ENCODE measurements at places on chromosomes 5 and 9.

DNA sequence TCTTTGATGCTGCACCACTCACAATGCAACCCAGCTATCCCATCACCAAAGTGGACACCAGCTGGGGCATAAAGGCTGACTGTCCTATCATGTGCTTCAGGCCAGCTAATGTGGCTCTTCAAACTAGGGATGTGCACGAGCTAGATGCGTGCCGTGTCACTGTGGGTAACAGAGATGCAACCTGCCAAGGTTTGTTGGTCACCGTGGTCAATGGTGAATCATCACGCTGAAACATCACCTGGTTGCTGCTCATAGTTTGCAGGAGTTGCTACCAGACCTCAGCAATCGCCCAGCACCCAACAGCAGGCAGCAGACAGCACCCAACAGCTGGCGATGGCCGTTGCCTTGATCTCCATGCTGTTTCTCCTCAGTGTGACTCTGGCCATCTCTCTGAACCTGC, 2.1 kb upstream of the PCDHGA1 start:
- no peak for DNase-seq

DNA sequence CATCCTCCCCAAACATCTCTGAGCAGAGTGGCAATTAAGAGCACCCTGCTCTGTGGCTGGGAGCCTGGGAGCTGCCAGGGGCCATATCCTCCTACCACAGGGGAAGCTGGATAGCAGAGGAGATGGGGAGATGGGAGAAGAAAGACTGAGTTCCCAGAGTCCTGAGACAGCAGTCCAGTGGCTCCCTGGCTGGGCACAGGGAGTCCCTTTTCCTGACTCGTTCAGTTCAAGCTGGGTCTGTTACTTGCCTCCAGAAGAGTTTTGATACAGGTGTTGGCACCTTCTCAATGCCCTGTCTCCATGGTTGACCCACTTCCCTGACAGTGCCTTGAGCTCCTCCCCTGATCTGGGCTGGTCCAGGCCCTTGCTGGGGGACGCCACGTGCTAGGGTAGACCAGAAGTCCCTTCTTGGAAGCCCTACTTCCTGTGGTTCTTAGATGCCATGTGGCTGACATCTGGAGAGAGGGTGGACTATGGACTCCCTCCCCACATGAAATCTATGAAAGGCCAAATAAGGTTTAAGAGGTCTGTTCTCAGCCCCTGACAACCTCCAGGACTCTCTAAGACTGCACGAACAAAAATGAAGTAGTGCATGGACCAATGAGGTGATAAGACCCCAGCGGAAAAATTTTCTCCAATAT, 166.2 kb downstream of the AUH start:
- DNase-seq = no peak

DNA sequence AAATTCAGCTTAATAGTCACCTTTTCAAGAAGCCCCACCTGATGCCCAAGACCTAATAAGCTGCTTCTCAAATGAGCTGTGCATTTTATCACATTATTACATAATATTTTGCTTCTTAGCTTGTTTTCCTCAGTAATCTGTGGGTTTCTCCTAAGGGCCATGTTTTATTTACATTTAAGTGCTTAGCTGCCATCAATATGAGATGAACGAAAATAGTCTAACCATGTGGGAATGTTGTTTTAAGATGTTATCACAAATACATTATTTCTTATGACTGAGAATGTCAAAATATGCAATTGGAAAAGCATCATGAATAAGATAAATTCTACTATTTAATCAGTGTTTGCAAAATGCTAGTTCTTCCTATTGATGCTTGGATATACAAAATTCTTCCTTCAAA, 10.1 kb downstream of the ARRDC3 start:
- DNase-seq = no peak

GRCh38 chr9:121672213-121672612, 20.8 kb downstream of the DAB2IP start:
- no peak for DNase-seq

DNA sequence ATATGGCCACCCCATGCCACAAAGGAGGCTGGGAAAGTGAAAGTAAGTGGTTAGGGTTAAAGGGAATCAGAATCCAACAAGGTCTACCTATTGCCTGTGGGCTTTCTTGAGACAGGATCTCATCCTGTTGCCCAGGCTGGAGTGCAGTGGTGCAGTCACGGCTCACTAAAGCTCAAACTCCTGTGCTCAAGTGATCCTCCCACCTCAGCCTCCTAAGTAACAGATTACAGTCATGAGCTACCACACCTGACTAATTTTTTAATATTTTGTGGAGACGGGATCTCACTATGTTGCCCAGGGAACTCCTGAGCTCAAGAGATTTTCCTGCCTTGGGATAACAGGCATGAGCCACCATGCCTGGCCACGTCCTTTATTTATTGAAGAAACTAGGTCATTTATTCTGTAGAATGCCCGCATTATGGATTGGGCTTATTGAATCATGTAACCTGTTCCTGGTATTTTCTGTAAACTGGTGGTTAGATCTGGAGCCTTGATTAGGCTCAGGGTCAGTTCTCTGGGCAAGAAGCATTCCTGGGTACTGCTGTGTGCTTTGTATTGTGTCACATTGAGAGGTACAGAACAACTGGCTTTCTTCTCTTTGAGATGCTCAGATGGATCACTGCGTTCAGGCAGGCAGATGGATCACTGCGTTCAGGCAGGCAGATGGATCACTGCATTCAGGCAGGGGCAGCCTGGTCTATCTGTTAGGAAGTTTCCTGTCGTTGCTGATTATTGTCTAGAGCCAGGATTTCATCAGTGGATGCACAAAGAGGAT, 41.6 kb downstream of the ERGIC1 start:
- no peak for DNase-seq

DNA sequence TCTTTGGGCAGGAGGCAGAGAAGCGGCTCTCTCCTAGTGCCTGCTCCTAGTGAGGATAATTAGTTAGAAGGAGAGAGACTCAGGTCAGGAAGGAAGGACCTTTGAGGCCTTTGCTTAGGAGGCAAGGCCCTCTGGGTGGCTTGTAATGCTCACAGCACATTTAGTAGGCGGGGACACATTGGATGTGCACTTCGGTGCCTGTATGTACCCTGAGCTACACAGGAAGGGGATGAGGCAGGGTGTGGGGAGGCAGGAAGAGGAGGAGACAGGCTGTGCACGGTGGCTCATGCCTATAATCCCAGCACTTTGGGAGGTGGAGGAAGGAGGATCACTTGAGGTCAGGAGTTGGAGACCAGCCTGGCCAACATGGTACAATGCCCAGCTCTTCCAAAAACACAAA, 7.2 kb upstream of the LCN2 start:
- no peak for DNase-seq

DNA sequence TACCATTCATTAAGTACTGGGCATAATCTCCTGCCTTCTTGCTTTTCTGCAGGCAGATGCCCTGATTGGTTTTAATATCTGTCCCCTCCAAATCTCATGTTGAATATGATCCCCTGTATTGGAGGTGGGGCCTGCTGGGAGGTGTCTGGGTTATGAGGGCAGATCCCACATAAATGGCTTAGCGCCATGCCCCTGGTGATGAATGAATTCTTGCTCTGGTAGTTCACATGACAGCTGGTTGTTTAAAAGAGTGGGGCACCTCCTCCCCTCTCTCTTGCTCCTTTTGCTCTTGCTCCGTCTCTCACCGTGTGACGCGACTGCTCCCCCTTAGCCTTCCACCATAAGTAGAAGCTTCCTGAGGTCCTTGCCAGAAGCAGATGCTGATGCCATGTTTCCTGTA, 564.0 kb upstream of the BRINP1 start:
- no peak for DNase-seq

DNA sequence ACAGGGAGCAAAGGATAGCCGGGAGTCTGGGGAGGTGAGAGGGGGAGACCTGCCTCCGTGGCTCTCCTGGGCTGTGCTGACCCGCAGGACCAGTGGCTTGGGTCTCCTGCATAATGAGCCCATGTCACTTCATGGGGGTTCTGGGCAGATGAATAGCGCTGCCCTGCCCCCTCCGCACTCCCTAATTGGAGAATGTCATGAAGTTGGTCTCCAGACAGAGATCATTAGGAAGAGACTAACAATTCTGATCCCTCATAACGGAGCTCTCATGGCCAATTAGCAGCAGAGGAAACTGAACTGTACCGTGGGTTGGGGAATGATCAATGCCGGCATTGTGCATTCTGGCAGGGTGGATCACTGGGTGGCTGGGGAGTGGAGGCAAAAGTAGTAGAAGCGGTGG, 186.1 kb downstream of the FSTL4 start:
- no peak for DNase-seq

DNA sequence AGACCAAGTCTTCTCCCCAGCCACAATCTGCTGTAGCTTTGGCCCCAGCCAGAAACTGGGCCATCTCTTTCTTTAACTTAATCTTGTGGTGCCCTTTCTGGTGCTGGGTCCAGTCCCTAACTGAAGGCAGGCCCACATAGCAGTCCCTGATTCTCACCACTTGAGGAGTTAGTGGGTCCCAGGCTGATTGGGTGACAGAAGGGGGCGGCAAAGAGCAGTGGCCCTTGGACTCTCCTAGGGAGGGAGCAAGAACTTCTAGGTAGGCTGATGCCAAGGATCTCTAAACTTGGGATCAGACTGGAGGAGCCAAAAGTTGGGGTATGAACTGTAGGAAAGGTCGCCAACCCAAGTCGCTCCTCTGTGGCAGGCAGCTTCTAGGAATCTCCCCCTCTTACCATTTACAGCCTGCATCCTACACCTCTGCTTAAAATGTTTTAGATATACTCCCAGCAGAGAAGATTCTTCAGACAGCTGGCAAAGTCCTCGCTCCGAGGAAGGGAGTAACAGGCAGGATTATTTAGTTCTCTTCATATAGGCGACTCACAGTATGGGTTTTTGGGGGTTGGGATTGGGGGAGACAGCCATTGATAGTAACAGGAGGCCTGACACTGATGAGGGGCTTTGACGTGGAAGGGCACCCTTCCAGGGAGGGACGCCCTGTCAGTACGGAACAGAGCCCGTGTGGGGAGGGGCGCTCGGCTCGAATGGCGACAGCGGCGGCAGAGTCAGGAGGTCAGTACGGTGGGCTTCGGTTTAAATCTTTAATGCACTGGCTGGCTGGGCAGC, 2.0 kb upstream of the CCL27 start:
- peak; percentile 91 for DNase-seq

DNA sequence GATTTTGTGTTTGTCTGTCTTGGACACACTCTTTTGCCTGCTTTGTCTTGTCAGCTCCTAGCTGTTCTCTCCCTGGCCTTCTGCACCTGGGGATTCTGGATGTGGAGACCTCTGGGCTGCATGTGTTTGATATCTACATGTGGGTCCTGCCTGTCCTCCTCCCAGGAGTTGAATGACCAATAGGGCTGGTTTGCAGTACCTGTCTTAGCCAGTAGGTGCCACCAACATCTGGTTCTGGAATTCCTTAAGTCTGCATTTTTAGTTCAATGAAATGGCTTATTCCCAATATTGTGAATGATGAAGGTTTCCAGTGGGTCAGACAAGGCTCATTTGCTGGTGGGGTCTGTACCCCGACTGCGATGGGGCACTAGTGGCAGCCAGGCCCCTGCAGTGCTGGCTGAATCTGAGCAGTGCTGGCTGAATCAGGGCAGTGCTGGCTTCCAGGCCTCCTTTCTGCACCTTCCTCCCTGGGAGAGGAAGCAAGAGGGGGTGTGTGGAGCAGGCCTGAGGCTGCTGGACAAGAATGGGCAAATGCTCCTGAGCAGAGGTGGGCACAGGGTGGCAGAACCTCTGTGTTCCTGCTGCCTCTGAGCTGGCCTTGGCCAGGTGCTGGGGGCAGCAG, 73.3 kb downstream of the RXRA start:
- DNase-seq = no peak

DNA sequence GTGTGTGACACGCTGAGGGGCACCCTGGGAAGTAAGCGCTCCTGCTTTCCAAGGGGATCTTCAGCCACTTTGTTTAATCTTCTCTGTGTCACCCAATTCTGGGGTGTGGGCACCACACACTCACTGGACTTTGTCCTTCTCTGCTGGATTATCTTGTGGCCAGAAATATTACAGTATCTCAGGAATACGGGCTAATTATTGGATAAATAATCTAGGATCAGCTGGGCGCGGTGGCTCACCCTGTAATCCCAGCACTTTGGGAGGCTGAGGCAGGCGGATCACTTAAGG, 50.9 kb downstream of the COL5A1 start:
- DNase-seq = no peak

DNA sequence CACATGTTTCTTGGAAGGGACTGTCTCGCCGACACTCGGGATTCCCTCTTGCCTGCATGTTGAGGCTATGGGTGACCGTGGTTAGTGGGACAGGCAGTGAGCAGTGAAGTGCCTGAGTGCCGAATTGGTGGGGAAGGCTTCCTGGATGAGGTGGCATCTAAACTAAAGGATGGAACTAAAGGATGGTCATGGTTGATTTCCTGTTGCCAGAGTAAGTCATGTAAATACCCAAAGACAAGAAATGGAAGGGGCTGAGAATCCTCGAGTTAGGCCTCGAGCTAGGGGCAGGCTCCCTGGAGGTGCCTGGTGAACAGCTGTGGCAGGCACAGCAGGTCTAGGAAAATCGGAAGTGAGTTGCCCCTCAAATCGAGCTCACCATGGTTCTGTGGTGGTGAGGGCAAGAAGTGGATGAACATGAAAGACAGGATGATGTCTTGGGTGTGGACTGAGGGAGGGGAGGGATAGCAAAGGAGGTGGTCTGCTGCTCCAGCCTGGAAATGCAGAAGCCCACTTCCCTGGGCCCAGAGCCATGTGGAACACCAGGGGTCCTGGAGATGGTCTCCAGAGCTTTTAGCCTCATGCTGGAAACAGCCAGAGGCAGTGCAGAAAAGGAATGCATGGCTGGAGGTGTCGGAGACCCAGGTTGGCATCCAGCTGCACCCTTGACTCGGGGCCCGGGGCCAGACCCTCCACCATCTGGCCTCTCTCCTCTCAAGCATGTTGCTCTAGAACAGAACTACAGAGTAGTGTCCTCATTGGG, 12.2 kb downstream of the CD74 start:
- no peak for DNase-seq

- peak; percentile 59 for DNase-seq
Measured at GRCh38 chr9:98109052-98109451, 10.0 kb downstream of the TRIM14 start.

DNA sequence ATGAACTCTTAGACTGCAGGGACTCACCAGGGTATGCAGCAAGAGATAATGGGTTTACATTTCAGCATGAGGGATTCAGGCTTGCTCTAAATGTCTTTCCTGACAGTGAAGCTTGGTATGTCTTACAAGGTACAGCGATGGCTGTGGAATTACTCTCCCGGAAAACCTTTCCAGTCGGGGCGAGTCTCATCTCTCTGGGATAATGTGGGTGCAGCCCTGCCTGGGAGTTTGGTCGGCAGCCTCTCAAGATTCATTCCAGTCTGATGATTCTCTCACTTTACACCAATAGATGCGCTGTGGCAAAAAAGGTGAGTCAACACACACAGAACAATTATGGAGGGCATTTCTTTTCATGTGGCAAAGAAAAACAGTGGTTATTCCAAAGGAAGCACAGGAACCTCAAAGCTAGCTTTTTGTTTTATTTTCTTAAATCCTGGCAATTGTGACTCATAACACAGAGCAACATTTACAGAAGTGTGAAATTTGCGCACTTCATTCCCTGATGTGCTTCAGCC, 190.3 kb downstream of the DCP2 start:
- DNase-seq = no peak

DNA sequence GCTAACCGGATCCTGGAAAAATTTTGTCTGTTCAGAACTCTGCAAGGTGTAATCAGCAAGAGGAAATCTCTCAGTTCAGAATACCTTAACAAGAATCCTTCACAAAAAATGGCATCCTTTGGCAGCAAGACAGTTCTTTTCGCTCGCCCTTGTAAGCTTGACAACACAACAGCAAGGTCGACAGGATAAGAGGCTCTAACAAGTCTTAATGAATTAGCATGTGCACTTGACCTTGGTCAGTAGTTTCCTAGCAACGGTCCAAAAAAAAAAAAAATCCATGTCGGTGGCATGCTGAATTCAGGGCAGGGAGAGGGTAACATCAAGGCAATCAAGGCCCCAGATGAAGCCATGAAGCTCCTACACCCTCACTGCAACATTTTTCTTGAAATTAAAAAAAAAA, 172.8 kb downstream of the APBA1 start:
- no peak for DNase-seq

Data from activated effector memory CD4-positive, alpha-beta T cell treated with anti-CD3 and anti-CD28 coated beads, Interleukin-2, amount 50 U/mL, for 16 hours (primary cell).